Activated T-cell treated with anti-CD3 and anti-CD28 coated beads, Interleukin-2, amount 50 U/mL, for 1 hour (primary cell): ENCODE measurements at places on chromosomes 16 and 17.

- no peak for DNase-seq
Observed at GRCh38 chr17:61152898-61153297, 246.7 kb upstream of the TBX2 start.

DNA sequence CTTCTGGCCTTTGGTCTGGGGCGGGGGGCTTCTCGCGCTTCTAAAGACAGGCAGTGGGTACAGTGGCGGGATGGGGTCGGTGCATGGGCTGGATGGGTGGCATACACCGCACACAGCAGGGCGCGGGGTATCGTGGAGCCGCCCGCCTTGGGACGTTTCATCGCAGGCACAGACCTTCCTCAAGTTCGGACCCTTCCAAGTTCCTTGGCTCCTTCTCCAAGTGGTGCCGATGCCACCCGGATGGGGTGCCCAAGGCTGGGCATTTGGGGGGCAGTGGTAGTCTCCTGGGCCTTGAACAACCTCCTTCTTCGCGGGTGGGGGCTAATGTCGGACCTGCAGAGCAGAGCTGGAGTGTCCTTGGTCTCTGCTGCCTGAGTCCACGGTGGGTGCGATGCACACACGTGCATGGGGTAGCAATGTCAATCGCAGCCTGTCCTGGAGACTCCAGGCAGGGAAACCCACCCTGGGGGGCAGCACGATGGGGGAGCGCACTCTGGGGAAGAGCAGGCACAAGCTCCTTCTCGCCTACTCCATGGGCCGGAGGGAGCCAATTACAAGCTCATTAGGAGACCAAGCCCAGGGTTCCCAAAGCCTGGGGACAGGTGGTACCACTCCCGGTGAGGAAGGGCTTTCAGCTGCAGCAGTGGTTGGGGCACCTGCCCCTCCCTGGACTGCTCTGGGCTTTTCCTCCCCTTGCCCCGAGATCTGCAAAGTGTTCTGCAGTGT, 686 bp upstream of the MTSS2 start:
- no peak for DNase-seq

DNA sequence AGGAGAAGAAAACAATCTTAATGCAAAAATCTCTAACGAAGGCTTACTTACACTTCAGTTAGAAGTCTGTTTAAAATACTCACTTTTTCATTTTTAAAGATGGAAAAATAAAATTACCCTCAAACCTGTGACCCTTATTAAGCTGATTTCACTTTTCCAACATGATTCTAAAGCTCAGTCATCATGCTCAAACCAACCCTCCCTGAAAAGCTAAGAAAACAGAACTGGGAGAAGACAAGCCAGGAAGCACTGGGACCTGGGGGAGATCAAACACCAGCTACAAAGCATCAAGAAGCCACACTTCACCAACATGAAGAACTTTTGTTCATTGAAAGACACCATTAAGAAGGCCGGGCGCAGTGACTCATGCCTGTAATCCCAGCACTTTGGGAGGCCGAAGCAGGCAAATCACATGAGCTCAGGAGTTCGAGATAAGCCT, 88.8 kb downstream of the LITAF start:
- no peak for DNase-seq

DNA sequence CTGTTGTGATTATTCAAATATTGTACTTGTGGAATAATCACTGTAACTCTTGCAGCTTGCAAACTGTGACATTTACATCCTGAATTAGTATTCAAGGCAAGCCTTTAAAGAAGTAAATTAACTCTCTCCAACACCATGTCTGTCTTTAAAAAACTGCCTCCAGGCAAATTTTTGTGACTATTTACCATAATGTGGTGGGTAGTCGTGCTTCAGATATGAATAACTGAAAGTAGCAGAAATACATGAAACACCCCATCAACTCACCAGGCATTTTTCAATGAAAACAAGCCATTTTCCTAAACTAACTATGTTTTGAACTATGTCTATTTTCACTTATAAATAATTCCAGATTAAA, 217.4 kb upstream of the PSMD7 start:
- no peak for DNase-seq

DNA sequence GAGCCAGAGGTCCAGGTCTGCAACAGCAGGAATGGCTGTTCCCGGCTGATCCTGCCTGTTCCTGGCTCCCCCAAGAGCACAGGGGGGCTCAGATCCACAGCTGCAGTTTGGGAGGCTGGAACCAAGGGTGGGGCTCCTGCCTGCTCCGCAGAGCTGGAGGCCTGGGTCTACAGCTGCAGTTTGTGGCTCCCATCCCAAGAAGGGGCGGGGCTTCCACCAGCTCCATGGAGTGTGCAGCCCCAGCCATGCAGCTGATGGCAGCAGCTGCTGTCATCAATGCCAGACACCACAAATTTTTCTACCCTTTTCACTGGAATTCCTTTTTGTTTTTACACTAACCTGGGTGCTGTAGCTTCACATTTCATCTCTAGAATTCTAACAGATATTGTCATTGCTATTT, 135.4 kb upstream of the KIF2B start:
- DNase-seq = no peak

DNA sequence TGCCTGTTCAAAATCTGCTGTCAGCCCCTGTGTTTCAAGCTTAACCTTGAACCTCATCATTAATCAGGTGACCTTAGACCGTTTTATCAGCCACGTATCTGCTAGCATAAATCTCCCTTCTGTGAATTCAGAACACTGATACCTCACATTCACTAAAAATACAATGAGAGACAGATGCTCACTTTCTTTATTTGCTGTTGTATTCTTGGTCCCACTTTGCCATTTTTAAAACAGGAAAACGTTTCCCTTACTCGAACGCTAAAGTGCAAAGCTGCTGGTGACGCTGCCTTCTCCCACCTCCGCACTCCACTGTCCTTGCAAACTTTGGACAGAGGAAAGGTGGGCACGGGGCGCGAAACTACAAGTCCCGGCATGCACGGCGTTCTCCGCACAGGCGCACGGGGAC, 220 bp upstream of the ARHGAP44 start:
- DNase-seq = no peak

DNA sequence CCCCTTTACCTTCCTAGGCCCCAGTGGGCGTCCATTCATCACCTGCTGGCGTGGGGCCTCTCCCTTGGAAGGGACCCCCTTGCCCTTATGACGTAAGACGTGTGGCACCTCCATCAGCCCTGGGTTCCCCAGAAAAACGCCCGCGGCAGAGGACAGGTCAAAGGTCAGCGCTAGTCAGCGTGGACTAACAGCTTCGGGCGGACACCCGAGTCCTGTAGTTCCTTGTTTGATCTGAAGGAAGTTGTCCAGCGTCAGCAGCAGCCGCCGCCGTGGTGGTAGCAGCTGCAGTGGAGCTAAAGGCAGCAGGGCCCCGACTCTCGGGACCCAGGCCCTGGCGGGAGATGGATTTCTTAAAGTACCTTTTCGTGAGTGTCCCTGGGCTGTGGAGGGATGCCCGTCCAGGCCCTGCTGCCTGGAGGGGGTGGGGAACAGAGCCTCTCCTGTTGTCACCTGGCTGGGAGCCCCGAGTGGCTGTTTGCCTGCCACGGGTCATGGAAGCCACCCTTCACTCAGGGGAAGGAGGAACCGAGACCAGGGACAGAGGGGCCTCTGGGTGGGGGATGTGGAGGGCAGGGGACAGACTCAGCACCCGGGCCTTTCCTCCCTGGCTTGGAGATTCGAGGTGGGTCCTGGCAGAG, 123.6 kb downstream of the OR1D5 start:
- no peak for DNase-seq

- no peak for DNase-seq
Observed at GRCh38 chr17:39867084-39867879, 720 bp upstream of the ZPBP2 start.

- no peak for DNase-seq
Observed at GRCh38 chr17:12909511-12909910, 108.3 kb downstream of the ELAC2 start.

- DNase-seq = no peak
Observed at GRCh38 chr17:78609191-78609641, 32.0 kb upstream of the DNAH17 start.

DNA sequence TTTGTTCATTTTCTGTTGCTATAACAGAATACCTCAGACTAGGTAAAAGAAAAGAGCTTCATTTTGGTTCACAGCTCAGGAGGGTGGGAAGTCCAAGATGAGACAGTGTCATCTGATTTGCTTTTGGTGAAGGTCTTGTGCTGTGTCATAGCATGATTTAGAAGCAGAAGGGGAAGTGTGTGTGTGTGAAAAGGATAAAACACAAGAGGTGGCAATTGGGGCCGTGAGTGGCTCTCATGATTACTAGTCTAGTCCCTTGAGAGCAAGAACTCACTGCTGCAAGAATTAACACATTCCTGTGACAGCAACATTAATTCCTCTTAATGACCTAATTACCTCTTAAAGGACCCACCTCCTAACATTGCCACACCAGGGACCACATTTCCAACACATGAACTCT, 8.3 kb downstream of the SLC35G3 start:
- no peak for DNase-seq

GRCh38 chr17:34578016-34578415, 1.4 kb upstream of the TMEM132E start:
- DNase-seq = no peak

DNA sequence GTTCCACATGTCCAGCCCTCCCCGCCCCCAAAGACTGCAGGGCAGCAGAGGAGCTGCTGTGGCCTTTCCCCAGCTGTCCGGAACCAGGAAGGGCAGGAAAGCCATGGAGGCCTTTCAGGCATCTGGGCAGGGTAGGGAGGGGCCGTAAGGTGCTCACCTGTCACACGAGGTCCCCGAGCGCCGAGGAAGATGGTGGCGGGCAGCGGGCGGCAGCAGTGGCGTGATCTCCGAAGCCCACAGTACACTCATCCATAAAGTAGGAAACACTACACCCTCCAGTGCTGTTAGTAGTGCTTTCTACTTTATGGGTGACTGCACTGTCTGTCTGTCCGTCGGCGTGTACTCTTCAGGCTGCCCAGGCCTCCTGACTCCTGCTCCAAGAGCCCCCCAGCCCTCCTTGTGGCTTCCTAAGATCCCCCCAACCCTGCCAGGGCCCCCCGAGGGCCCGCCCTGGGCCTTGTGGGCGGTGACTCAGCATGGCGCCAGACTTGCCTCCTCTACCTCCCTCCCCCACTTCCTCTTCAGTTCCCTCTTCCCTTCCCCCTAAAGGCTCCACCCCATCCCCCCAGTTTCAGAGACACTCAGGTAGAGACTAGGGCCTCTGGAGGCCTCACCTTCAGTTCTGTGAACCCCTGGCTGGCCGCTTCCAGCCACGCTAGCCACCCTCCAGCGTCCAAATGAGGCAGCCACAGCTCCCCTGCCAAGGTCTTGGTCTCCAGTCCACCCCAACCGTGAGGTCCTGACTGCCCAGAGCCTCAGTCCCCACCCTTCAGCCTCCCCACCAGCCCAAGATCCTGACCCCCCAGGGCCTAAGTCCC, 2.6 kb upstream of the TSPOAP1 start:
- peak; percentile 81 for DNase-seq

DNA sequence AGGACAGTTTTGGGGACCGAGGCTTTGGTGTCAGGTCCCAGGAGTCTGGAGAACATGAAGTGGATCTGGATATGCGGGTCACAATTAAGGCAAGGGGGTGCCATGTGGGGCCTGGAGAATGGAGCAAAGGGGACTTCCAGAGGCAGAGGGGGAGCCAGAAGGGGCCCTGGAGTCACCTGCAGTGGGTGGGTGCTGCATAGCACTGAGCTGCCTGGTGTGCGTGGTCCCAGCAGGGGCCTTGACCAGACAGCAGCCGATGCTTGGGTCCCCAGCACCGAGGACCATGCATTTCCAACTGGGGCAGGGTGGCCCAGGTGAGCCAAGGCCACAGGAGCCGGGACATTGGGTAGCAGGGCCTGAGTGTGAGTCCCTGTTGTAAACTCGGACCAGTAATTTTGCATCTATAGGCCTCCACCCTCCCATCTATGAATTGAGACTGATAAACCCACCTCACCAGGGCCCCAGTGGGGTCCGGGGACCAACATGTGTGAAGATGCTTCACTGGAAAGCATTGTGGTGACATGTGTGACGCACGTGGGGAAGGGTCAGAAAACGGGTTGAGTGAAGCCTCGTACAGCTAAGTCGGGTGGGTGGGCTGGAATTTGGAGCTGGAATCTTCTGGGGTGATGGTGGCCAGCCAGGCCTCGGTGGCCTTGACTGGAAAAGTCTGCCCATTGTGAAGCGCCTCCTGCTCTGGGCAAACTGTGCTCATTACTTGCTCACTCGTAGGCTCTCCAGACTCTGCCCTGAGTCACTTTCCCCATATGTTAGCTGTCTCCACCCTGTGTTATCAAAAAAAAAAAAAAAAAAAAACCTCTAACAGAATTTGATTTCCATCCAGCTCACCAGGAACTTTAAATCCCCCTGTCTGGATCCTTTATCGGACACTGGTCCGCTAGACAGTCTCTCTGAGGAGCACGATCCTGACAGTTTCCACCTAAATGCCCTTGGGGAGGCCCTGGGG, 90.5 kb upstream of the ZNF469 start:
- DNase-seq = no peak

- DNase-seq = peak; percentile 46
Observed at GRCh38 chr16:50509521-50510341, 38.5 kb upstream of the NKD1 start.

DNA sequence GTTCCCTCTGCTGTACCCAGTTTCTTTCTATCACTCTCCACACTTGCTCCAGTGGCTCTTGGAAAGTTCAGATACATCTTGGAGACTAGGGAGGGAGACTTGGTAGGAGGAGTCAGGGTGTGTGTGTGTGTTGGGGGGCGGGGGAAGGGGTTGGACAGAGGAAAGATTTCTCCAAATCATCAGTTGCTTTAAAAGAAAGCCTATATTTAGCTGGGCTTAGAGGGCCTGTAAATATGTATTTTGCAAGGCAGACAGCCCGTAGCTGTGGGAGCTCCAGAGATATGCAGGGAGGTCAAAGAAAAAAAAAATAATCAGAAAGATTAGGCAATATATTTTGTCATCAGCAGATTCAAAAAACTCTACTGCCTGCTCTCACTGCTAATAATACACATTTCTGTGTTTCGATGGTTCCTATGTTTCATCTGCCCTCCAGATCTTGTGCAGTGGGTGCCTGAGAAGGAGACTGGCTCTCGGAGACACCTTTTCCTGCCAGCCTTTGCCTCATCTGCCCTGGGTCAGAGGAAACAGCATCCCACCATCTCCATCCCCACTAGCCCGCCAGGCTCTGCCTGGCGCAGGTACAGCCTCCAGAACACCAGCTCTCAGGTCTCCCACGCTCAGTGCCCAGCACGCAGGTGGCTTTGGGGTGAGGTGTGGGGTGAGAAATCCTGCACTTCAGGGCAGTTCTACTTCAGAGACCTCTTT, 4.8 kb upstream of the PPP1R9B start:
- DNase-seq = no peak

DNA sequence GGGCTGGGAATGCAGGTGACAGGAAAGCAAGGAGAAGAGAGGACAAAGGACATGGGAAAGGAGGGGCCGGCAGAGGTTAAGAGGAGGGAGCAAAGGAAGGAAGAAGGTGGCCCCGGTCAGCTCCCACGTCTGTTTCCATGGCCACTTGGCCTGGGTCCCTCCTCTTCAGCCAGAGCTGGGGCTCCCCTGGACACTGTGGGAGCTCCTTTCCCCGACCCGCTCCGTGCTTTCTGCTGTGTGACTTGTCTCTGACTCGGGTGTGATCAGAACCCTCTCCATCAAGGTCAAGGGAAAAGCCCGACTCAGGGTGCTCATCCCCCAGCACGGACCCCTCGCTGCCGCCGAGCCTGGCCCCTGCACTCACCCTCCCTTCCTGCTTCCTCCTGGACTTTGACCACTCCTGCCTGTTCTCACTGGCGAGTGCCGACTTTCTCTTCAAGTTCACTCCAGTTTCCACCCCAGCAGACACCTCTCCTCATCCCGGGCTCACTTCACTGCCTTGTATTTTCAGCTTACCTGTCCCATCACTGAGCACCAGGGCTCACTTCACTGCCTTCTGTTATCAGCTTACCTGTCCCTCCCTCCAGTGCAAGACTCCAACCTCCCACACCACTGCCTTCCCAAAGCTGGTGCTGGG, 61.2 kb downstream of the MEAK7 start:
- DNase-seq = no peak

GRCh38 chr17:78130437-78131101, at the start of gene TMC8:
TSS of gene TMC8 (plus strand) at chr17:78130771. CDS start at chr17:78131589, 818 bp downstream.
- DNase-seq = peak; percentile 68
